ENCODE measurements at places on chromosomes 7 and 10.

- no peak for DNase-seq
Observed at GRCh38 chr7:27459021-27459730, 203.5 kb downstream of the HIBADH start.

DNA sequence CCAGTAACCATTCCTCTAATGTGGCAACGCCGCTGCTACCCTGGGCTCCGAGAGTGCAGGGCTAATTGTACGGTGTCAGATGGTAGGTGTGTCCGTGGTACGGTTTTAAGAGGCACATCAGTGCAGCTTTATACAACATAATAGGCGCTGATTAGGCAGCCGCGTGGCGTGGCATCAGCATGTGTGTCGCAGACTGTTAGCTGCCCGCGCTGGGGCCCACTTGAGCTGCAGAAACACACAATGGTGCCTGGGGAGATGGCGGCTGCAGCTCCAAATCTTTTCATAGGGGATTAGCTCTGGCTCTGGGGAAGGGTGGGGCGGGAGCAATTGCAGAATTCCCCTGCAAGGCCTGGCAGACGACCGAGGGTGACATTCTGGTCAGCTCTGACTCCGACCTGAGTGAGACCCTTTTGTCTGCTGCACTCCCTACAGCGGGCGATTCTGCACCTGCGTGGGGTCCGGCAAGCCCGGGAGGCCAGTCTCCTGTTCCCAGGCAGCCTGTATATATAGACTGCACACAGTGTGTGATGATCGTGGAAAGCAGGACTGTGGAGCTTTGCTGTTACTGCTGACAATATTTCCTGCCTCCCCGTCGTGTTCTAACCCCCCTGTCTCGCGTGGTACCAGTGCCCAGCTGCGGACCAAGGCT lies 722.7 kb upstream of the CELF2 start:
- no peak for DNase-seq

- DNase-seq: peak; percentile 17
Observed at GRCh38 chr10:116001262-116001857, 271.6 kb downstream of the GFRA1 start.

- no peak for DNase-seq
Observed at GRCh38 chr7:55171157-55171556, 152.3 kb downstream of the EGFR start.

- DNase-seq: no peak
Observed at GRCh38 chr7:36911788-36912187, 187.5 kb upstream of the AOAH start.

- no peak for DNase-seq
Observed at GRCh38 chr10:69554611-69555010, 18.6 kb downstream of the NEUROG3 start.

GRCh38 chr7:36415144-36415543 lies 25.5 kb downstream of the ANLN start:
- no peak for DNase-seq

DNA sequence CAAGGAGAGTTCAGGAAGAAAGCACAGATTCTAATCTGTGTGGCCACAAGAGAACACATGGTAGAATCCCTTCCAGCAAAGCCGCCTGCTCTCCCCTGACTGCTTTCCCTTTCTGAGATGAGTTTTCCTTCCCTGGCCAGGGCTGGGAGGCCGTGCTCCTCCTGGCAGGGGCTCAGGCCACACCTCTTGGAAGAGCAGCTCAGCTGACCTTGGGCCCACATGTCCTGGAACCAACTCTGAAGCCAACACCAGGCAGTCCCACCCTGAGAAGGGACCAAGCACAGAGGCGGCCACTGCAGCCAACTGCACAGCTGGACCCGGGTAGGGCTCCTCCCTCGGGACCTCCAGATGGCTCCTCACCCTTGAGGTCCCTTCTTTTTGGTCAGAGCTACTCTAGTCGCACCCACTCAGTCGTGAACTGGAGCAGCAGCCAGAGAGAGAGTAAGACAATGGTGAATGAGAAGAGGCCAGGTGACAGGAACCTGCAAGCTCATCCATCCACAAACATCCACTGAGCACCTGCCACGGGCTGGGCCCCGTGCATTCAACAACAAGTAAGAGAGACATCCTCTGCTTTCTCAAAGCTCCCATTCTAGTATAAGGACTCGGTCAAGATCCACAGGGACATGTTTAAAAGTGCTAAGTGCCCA lies 40.3 kb downstream of the FAM53B start:
- DNase-seq: peak; percentile 88

GRCh38 chr10:128781637-128782036 lies 655.4 kb upstream of the MKI67 start:
- no peak for DNase-seq

- DNase-seq: no peak
Observed at GRCh38 chr10:92328993-92329392, 38.0 kb downstream of the MARCHF5 start.

Data from left ventricle myocardium inferior (tissue), 1 donor.